NCI-H2227 treated with DMSO at 0.1 percent for 48 hours (cell line): ENCODE measurements at places on chromosomes 3 and 15.

DNA sequence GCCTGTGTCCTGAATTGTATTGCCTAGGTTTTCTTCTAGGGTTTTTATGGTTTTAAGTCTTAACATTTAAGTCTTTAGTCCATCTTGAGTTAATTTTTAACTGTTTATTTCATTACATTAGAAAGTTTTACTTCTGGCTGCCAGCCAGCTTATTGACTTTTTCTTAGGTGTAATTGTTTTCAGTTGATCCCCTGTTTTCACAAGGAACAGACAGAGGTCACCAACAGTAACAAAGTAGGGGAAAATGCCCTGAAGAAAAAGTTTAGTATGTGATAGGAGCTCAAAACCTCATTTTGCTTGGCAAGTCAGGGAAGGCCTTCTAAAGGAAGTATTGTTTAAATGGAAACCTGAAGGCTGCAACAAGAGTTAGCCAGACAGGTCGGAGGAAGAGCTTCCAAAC lies 10.4 kb downstream of the WDR48 start:
- DNase-seq, result no peak

DNA sequence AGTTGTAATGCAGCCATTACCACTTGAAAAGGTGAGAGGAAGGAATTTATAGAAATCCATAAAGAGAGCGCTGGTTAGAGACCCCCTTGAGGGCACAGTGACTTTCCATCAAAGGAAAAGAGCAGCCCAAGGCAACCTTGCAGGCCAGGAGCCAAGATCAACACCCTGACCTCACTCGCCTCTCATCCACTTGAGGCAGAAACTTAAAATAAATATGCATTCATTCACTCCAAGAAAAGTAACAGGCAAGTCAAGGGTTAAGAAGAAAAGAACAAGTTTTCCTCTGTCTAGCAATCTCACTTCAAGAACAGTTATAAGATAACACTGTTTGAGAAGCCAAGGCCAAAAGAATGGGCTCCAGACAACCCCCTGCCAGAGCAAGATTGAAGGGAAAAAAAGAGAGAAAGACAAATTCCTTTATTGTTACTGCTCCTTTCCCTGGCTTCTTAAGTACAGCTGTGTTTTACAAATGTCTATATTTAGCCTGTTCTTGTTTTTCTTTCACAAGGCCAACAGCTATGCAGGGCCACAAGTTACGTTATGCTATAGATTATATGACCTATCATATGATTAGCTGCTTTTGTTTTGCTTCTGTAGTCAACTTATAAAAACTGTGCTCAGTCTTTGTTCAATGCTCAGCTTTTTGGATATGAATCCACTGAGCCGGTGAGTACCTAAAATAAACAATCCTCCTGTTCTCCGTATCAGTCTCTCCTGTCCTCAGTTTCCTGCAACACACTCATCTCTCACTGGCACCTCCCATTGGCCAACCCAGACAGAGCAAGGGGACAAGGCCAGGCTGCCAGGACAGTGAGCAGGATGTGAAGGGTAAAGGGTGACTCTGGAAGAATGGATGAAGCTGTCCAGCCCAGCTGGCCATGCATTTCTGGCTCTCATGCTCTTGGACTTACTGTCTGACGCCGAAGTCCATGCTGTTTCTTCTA lies 15.8 kb upstream of the SSUH2 start:
- no peak for DNase-seq

- no peak for DNase-seq
These were observed 279.0 kb downstream of the CTNNB1 start for GRCh38 chr3:41478278-41478677.

GRCh38 chr15:74007820-74008371 lies 13.4 kb downstream of the PML start:
- no peak for DNase-seq

DNA sequence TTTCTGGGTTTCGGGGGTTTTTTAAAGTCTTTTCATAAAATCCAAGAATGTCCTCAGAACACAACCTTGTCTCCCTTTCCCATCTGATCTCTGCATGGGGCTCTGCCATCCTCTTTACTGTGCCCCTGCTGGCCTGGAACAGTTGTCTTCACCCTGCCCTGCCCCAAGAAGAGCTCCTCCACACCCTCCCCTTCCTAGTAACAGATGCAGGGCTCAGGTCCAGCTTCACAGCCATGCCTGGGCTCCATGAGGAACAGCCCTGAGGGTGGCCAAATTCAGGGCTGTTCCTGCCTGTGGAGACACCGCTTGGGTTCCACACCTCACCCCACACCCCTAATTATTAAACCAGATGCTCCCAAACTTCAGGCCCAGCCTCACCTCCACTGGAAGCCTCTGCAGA lies 12.9 kb upstream of the ULK3 start:
- no peak for DNase-seq

- no peak for DNase-seq
These were observed 11.7 kb upstream of the MBNL1 start for GRCh38 chr3:152256851-152257562.

DNA sequence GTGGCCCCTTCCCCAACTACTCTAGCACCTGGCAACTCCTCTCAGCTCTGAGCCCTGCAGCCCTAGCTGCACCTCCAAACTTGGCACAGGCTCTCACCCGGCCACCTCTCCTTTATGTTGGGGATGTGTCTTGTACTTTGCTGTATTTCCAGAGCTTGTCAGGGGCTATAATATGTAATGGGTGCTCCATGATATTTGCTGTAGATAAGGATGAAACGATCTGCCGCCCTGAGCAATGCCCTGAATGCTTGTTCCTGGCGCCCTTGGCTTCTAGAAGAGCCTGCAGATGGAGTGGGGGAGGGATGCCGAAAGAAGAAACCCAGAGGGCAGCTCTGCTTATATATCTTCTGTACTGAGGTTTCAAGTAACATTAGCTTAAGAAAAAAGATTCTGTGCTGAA lies 35.9 kb upstream of the ZBTB38 start:
- DNase-seq, result no peak

- no peak for DNase-seq
These were observed 540.1 kb downstream of the NTRK3 start for GRCh38 chr15:87716422-87716821.

GRCh38 chr3:172546105-172546504 lies 22.9 kb upstream of the TNFSF10 start:
- no peak for DNase-seq
